Activated naive CD4-positive, alpha-beta T cell treated with anti-CD3 and anti-CD28 coated beads for 36 hours (primary cell): ENCODE measurements at places on chromosomes 2 and 18. TPM values are rescaled to one million over a fixed set of nuclear protein-coding genes. Genes with fewer than 3 reads are reported as not detected.

GRCh38 chr18:5984245-5984644 lies 88.9 kb upstream of the TMEM200C start:
- H3K27ac ChIP-seq: no peak overlapping the region
- no peak overlapping the region for H3K4me3 ChIP-seq
- H3K27me3 ChIP-seq: peaks cover 2% of the 10 kb centered on the region
- no peaks in the 10 kb centered on the region for H3K4me1 ChIP-seq
- H3K36me3 ChIP-seq: no peaks in the 10 kb centered on the region

Gene MOGAT1
- not detected for total RNA-seq

Gene STEAP3
- total RNA-seq: 0.07 TPM

Gene ZFAND2B
- total RNA-seq: 32.6 TPM

Gene CCDC150
- 10.8 TPM for total RNA-seq
